ENCODE measurements at places on chromosomes 7 and 10. TPM values are rescaled to one million over a fixed set of nuclear protein-coding genes. Genes with fewer than 3 reads are reported as not detected.

- H3K4me1 ChIP-seq, result peaks cover 14% of the 10 kb centered on the region
- H3K36me3 ChIP-seq, result peaks cover 5% of the 10 kb centered on the region
- H3K4me3 ChIP-seq, result no peak overlapping the region
These were observed 43.3 kb upstream of the NFKB2 start for GRCh38 chr10:102352066-102352715.

GRCh38 chr7:65827366-65827765 is 45.5 kb upstream of the VKORC1L1 start:
- no peak overlapping the region for H3K27ac ChIP-seq

DNA sequence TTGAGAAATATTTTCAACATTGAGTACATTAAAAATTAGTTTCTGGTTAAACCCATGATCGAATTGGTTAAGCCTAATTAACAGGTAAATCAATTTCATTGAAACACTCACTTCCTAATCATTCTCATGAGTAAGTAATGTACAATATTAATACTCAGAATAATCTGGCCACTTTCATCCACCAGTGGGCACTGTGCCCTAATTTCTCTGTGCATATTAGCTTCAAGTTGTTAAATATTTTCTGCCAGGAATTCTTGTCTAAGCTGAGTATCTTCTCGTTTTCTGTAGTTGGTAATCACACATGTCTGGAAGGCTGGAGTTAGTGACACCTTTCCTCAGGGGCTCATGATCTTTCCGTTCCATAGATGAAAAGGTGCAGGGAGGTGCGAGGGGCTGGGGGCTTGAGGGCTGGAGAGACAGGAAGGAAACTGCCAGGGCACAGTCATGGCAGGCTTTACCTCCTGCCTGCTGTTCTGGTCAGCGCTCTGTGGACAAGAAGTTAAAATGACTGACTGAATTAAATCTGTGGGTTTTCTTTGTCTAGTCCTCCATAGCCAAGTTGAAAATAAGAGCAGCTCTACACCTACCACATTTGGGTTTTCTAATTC is 71.9 kb downstream of the WIPF3 start:
- peaks cover 3% of the 10 kb centered on the region for H3K4me1 ChIP-seq
- H3K4me3 ChIP-seq, result no peak overlapping the region
- H3K36me3 ChIP-seq, result no peaks in the 10 kb centered on the region
- no peak overlapping the region for H3K27ac ChIP-seq
- DNase-seq, result no peak

DNA sequence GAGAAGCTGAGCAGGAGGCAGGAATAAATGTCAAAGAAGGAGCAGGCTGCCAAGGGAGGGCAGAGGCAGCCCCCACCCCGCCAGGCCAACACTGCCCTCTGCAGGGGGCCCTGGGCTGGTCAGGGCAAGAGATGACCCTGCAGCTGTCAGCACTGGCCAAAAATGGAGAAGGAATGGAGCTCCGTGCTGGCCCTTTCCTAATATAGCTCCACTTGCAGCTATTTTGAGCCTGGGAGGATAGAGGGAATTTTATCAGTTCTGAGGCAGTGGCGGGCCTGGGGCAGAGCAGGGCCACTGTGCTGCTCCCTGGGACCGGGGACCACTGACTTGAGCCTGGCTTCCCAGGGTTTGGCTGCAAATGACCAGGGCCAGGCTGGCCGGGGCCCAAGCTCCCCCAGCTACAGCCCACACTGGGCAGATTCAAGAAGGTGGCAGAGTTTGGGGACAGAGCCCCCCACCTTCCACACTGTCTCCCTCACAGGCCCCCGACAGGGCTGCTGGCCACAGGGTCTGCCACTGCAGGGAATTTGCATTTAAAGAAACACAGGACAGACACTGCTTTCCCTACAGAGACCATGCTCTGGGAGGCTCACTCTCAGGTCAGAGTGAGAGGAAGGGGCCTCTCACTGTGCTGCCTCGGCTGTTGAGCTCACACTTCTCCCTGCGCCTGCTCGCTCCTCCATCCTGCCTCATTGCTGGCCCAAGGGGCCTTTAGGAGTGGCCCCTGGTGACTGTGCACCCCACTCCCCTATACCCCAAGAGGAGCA is 16.2 kb downstream of the LDB3 start:
- H3K4me1 ChIP-seq, result no peaks in the 10 kb centered on the region
- no peaks in the 10 kb centered on the region for H3K36me3 ChIP-seq
- peaks cover 2% of the 10 kb centered on the region for H3K27me3 ChIP-seq
- no peak for DNase-seq
- no peak overlapping the region for H3K27ac ChIP-seq

GRCh38 chr7:92547579-92547978 is 19.0 kb downstream of the RBM48 start:
- H3K4me3 ChIP-seq, result no peak overlapping the region
- H3K27me3 ChIP-seq, result no peaks in the 10 kb centered on the region
- no peak overlapping the region for H3K27ac ChIP-seq
- H3K4me1 ChIP-seq, result no peaks in the 10 kb centered on the region
- DNase-seq, result no peak

DNA sequence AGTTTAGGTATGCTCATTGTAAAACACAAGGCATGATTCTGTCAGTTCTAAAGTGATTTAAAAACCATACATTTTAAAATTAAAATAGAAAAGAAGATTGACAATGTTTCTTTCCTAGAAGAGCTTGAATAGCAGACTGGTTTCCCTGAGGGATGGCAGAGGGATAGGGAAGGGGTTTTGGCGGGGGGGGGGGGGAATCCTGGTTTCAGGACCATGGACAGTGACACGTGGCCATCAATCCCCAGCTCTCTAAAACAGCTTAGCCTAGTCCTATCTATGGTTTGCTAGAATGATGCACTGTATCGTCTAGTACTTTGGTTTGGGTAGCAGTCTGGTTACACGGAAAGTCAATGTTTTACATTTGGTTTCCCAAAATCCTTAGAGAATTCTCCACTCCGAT is 88.7 kb downstream of the PHYHIPL start:
- H3K27me3 ChIP-seq, result no peaks in the 10 kb centered on the region
- H3K27ac ChIP-seq, result no peak overlapping the region
- no peaks in the 10 kb centered on the region for H3K4me1 ChIP-seq
- no peak for DNase-seq

TEX47 gene
- not detected for total RNA-seq
